LNCaP clone FGC (cell line): ENCODE measurements at places on chromosomes 1 and 21.
A peak's percentile ranks its signal among the peaks of the same experiment; 100 is the strongest.

DNA sequence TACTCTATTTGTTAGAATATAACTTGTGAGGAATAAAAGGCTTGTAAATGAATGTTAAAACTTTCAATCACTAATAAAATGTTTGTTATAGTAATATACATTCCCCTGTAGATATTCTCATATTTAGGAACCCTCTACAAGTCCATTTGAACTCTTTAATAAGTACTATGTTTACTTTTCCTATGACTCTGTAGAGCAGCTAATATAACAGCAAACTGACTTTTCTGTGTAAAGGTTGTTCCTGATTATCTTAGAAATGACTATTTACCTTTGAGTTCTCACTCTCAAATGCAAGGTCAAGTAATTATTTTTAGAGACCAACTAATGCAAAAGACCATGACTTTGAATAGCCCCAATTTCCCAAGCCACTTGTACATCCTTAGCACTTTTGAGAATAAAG lies 130.3 kb downstream of the C1orf21 start:
- no peak for DNase-seq

DNA sequence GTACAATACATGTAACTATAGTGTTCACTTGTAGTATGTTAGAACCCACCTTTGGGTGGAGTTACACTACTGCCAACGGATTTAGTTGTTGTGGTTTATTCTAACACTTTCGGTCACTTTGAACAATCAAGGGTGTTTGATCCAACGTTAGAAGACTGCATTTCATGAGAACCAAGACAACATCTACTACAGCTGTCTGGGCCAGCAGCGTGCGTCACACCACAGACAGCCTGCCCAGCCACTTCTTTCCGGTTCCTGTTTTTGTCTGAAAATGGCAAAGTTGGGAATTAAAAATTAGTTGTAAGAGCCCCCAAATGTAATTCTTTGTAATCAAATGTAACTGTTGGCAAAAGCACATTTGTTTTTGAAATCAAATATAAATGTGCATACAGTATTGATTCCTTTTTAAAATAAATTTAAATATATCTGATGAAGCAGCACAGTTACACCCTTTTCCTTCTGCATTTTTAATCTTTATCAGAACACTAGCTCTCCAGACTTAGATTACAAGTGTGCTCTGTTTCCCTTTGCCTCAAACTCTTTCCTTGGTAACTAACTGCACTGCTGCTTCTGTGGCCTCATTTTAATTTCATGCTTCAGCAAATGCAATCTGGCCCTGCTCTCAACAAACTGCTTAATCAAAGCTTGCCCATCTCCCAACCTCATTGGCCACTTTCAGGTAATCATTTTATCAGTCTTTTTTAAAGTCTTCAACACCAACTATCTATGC lies 86.6 kb upstream of the DPH5 start:
- no peak for DNase-seq

DNA sequence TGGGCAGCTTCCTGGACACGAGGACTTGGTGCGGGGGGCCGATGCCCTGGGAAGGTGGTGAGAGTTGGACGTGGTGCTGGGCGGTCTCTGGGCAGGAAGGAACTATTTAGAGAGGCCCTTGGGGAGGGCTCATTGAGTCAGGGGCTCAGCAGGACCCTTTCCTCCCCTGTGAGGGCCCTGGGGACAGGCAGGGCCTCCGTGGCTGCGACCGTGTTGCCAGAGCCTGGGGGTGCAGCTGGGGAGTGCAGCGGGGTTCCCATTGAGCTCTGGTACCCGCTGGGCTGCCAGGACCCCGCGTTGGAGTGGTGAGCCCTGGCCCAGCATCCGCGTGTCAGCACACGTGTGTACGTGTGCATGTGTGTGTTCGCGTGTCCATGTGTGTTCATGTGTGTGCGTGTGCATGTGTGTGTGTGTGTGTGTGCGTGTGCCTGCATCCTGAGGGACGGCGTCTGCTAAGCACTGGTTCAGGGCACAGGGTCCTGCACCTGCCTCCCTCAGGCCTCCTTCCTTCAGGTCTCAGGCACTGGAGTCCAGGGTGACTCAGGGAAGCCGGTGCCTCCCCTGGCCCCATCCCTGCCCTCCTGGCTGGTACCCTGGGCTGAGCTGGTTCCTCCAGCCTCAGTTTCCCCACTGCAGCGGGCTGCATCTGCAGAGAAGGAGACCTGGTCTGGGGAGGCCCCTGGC lies 10.7 kb downstream of the RNF223 start:
- no peak for DNase-seq

GRCh38 chr1:119712342-119713038 lies 756 bp downstream of the PHGDH start:
- DNase-seq = no peak

GRCh38 chr1:21655748-21656147 lies 13.4 kb downstream of the RAP1GAP start:
- DNase-seq = no peak

DNA sequence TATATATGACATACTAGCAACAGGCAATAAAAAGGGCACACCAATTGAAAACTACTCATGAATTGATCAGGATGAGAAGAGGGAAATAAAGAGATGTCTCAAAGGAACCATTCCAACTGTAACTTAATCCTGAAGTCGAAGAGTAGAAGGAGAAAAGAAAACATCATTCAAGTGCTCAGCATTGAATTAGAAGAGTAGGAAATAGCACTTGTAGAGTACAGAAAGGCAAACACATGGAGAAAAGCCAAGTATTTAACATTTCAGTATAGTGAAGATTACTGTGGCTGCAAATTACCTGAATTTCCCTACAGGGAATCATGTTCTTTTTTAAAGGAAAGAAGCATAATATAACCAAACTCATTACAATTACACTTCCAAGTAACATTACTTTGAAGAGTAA lies 205.0 kb downstream of the KCTD3 start:
- no peak for DNase-seq

- DNase-seq = no peak
Observed at GRCh38 chr21:38384238-38384560, 114.1 kb downstream of the ERG start.

GRCh38 chr1:165531021-165531420 lies 12.8 kb upstream of the LRRC52 start:
- peak; percentile 32 for DNase-seq

- no peak for DNase-seq
Observed at GRCh38 chr1:110002695-110003094, 18.1 kb downstream of the AHCYL1 start.

DNA sequence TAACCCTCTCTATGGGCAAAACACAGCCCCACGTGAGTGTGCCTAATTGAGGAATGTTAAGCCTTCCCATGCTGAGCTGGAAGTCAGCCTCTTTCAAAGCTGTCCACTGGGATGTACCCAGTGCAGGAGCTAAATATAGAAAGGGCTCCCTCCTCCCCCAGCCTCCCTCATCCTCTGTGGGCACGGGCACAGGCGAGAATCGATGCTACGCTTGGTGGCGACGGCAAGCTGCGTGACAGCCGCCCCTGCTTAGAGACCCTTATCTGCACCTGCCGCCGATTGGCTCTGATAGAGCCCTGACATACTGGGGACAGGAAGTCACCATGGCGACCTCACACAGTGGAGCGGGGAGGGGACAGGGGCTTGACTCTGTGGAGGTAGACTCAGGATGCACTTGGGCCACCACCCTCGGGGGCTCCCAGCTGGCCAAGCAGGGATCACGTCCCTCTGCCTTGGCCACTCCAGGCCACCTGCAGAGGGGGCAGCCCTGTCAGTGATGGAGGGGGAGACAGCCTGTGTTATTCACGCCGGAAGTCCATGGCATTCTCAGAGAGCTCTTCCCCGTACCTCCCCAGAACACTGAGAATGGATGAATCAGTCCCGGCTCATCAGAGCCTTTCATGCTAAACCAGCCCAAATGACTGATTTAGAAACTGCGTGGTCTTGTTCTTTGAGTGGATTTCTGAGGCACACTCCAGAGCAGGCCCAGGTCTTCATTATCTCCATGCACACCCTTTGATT lies 84.8 kb downstream of the KCND3 start:
- DNase-seq = no peak

DNA sequence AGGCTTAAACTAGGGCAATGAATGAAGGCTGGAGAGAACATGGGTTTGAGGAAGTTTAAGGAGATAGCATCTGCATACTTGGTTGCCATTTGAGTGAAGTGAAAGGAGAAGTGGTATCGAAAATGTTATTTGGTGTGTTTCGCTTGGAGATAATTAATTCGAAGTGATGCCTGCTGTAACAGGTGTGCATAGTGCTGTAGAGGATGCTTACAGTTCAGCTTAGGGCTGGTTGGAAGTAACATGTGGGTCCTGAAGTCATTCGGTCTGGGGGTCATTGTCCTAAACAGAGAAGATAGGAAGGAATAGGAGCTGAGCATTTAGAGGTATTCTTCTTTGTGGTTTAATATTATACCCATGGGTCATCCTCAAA lies 301 bp upstream of the NUDT17 start:
- no peak for DNase-seq

GRCh38 chr1:185284533-185285276 lies 32.3 kb downstream of the IVNS1ABP start:
- no peak for DNase-seq

DNA sequence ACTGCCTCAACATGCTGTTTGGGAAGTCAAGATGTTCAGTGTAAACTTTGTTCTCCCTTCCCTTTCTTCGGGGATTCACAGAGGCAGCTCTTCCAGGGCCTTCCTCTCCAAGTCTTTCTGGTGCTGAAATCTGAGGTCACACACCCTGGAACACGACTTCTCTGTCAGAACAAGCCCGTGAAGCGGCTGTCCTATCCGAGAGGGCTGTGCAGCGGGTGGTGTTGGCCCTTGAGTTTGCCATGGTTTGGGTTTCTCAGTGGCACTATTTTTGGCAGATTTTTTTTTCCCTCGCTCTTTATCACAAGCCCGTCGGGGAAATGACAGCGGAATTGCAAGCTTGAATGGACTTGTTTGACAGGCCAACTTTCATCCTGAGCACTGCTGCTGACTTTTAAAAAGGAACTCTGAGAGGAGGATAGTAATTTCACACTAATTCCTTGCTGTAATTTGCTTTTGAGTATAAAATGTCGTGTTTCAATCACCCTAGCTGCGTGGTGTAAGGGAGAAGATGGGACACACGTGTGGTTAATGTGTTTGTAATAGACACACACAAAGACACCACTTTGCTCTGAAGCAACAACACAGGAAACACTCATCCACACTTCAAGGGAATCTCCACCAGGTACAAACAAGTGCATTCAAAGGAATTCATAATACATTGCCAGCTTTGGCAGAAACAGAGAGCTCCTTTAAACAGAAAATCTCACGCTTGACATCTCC lies 60.1 kb upstream of the TARBP1 start:
- no peak for DNase-seq

- no peak for DNase-seq
Observed at GRCh38 chr1:43521756-43522155, 8.9 kb upstream of the PTPRF start.

DNA sequence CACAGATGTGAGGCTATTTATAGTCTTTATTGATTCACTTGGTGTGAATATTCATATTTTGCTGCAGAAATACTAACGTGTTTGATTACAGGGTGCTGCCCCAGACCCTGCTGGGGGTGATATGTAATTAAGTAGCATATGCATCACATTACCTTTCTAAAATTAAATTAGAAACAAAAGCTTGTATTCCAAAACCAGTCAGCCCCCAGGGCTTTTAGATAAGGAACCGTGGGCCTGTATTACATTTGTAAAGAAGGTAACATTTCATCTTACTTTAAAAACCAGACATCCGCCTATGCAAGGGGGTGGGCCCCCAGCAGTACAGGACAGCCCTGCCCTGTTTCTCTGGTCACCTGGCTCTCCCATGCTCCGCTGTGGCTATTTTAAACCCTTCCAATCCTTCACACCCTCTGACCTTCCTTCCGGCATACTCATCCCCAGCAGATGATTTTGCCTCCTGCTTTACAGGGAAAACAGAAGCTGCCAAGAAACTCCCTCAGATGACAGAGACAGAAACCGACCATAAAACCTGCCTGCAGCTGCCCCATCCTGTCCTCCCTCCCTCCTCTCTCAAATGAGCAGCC lies 22.0 kb upstream of the KCNC4 start:
- no peak for DNase-seq

- DNase-seq = no peak
Observed at GRCh38 chr1:50603274-50604271, 180.3 kb upstream of the DMRTA2 start.

- no peak for DNase-seq
Observed at GRCh38 chr1:112322983-112323678, 72.9 kb upstream of the CTTNBP2NL start.

GRCh38 chr1:222995620-222996309 lies 147.3 kb downstream of the TLR5 start:
- no peak for DNase-seq

GRCh38 chr1:49306507-49307070 lies 529.9 kb upstream of the BEND5 start:
- DNase-seq = no peak

- DNase-seq = no peak
Observed at GRCh38 chr1:77288275-77288674, 6.5 kb downstream of the AK5 start.

DNA sequence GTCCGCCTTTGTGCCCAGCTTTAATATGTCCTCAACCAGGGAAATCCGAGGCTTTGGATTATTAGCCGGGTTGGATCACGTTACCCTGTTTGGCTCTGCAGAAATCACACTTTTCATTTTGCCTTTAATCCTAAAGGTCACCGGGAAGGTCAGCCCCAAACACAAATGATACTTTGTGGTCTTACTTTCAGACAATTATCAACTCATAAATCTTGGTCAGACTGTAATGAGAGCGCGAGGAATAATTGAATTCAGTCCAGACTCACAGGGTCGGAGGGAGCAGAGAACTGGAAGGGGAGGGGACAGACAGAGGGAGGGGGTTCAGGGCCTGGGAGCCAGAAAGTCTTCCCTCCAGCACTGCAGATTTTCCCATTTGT lies 91.7 kb upstream of the NFIA start:
- no peak for DNase-seq

- DNase-seq = no peak
Observed at GRCh38 chr1:60345049-60345448, 271.5 kb upstream of the C1orf87 start.

DNA sequence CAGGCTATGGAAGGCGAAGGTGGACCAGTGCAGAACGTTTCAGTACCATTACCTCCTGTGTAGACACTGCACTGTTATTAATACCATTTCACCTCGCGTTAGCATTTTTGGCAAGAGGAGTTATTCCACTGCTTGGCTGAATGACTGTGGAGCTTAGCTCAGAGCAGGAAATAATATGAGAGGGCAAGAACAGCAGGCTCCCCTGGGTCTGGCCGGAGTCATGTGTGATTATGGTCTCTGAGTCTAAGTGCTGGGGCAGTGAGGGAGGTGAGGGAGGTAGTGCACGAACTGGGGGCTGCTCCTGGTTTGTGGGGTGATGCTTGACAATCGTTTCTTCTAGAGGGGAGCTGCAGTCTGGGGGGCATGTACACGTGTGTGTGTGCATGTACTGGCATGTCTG lies 82.9 kb downstream of the MDM4 start:
- no peak for DNase-seq

DNA sequence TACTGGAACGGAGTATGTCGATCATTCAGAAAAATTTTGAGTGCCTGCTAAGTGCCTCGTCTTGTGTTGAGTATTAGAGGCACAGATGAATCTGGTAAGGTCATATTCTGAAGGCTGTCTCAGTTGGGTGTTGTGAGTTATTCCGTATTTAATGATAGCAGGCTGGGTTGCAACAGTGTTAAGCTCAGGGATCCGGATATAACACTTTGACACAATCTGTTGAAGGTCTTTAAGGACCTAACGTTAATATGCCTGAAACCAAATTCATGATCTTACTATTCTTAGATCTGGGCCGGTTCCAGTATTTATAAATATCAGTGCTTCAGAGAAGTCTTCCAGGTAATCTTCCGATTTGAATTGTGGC lies 555 bp downstream of the PRPF38A start:
- no peak for DNase-seq

- DNase-seq = no peak
Observed at GRCh38 chr1:167148421-167148820, 54.5 kb downstream of the STYXL2 start.

- DNase-seq = no peak
Observed at GRCh38 chr1:111664652-111665051, 45.1 kb downstream of the RAP1A start.
